Stimulated activated CD8-positive, alpha-beta memory T cell treated with anti-CD3 and anti-CD28 coated beads, Interleukin-4, amount 100 ng/mL, for 48 hours (primary cell): ENCODE measurements at places on chromosomes 4 and X.

DNA sequence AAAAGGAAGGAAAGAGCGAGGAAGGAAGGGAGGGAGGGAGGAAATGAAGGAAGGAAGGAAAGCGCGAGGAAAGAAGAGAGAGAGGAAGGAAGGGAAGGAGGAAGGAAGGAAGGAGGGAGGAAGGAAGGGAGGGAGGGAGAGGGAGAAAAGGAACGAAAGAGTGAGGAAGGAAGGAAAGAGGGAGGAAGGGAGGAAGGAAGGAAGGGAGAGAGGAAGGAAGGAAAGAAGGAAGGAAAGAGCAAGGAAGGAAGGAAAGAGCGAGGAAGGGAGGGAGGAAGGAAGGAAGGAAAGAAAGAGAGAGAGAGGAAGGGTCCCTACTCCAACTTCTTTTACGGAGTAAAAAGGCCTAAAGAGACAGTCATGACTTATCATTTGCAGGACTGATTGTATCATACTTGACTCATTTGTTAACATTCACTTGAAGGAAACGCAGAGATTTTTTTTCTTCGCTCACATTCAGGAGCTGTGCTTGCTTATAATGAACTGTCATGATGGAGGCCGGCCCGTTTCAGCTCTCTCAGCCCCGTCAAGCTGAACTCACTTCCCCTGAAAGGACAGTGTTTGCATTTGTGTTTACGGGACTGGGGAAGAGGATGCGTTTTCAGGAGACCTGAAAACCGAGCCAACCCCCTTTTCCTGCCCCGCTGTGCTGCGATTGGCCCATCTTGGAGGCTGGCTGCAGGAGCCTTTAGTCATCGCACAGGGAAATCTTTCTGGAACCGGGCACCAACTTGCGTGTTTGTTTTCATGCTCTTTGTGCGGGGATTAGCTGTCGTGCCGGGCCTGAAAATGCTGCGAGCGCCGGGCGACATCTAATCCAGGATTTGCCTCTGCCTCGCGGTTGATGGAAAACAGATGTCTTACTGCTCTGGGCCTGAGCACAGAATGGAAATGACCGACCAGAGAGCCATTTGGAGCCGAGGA lies 17.8 kb downstream of the TRIM2 start:
- DNase-seq, result peak; percentile 38

GRCh38 chr4:138992676-138993075 lies 22.9 kb upstream of the NOCT start:
- DNase-seq, result no peak

DNA sequence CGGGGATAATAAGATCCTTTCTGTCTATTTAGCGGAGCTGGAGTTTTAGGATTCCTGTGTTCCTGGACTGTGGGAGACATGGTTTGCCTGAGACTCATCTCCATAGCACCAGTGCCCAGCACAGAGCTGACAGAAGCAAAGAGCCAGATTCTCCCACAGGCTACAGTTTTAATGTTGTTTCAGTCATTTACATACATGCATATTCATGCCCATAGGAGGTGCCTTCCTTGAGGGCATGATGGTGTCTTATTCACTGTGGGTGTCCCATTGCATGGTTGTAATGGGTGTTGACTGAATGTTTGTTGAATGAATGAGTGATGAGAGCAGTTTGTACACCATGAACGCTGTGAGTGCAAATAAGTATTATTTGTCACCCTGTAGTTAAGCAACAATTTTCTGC lies 260.6 kb downstream of the EVC2 start:
- no peak for DNase-seq

DNA sequence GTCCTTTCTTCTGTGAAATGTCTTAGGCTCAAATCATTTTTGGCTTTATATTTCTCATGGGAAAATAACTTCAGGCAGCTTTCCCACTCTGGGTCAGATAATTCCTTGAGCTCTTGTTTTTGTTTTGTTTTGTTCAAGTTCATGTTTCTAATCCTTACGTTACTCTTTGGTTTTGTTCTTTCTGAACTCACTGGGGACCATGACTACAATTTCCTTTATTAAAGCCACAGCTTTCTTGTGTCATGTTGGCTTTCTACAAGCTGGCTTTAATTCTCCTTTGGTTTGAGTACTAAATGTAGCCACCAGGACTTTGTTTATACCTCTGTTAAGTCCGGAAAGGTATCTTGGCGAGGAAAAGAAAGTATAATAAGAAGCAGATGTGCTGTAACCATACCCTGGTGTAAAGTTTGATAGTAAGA lies 30.8 kb upstream of the ANXA3 start:
- DNase-seq, result no peak

DNA sequence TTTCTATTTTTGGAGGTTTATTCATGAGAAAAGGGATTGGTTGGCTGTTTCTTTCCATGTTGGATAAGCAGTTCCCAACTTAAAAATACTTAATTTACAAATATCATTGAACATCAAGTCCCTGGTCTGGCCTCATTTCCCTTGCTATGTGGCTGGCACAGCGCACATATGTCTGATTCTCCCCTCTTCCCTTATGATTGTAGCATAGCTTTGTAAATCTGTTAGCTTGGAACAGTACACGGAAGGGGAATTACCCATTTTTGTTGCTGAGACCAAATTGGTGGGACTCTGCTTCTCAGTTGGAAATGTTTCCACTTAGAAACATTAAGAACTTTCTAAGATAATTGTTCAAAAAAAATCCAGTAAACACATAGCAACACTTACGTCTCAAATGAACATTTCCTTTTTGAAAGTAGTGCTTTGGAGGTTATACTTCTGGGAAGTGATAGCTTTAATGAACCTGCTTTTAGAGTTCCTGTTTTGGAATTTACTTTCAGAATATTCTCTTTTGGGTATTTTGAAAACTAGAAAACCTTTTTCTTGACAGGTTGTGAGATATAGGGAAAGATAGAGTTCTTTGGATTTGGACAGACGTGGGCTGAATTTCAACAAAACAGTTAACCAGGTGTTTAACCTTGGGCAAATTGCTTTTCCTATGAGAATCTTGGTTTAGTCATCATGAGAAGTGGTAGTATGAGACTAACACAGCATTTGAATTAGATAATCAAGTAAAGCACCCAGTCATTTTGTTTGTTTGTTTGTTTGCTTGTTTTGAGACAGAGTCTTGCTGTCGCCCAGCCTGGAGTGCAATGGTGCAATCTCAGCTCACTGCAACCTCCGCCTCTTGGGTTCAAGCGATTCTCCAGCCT lies 47.3 kb downstream of the STIM2 start:
- no peak for DNase-seq

DNA sequence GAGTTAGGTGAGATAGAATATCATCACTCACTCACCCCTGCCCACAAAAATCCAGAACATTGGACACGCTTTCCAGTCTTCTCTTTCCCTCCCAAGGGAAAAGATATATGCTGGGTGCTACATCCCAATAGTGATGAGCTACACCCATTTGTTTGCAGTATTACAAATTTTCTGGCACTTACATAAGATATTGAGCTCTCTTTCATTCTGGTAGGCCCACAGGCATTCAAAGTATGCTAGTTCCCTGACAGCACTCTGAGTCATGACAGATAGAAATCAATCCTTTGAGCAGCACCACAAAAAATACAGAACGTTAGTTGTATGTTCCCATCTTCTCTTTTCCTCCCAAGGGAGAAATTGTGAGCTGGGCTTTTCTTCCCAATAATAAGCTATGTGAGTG lies 477.6 kb upstream of the GRID2 start:
- no peak for DNase-seq

GRCh38 chrX:78886550-78886949 lies 58.6 kb upstream of the P2RY10 start:
- no peak for DNase-seq

DNA sequence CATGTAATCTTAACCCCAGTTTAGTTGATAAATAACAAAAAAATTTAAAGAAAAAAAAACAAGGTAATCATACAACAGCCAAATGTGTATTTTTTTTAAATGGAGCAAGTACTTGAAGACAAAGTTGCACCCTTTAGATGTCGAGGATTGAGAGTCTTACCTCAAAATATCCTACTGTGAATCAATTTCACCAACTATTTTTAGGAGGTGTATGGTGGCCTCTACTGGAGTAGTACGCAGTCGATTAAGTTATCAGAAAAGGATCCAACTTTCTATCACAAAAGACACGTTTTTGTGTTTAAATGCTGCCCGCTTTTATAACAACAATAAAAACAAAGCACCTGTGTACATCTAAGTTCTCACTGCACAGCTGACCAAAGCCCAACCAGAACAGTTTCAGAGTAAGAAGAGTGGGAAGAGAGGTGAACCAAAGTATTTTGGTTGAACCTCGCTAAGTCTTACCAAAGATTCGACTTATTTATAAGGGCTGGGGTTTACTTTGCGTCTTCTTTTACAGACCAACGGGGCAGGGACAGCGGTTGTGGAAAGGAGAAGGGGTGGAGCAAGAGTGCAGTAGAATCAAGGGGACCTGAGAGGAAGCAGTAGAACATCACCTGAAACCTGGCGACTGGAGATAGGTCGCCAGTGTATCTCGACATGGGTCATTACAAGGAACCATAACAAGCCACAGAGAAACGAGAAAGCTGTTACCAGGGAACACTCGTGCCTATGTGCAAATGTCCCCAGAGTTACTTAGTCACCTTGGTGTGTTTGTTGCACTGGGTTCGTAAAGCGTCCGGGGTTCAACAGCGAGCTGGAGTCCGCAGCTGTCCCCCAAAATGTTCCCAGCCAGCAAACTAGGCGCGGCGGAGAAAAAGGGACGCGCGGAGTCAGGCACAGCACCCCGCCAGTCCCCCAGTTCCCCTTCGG lies 1.1 kb downstream of the RPS6KA6 start:
- DNase-seq, result no peak

DNA sequence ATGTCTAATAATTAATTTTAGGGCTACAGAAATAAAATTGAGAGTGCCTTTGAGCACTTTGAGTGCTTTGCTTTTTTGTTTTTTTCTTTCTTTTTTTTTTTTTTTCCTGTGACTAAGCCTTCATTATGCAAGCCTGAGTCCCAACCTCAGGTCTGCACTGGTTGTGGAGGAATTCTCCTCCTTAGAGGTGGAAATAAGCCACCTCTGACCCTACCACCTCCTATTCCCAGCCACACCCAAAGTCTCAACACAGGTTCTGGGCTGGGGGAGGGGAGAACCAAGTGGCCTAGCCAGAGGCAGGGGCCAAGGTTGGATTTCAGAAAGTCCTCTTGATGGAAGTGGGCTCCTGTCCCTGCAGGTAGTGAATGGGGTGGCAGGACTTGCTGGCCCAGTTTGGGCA lies 180.2 kb downstream of the ARAP2 start:
- DNase-seq, result no peak

DNA sequence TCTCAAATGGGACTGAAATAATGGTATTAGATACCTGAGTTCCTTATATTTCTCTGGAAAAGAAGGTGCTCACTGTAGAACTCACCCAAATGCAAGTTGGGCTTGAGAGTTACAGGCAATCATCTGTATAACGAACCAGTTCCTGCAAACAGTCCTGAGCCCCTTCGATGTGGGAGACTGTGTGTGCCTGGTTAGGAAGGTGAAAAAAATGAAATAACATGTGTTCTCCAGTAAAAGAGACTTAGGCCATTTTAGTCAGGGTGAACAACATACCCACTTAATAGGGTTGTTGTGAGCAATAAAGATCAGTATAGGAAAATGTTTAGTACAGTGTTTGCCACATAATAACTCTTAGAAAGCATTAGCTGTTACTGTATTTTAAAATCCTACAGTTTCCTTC lies 23.4 kb downstream of the STIM2 start:
- DNase-seq, result no peak

GRCh38 chr4:15913631-15913970 lies 24.9 kb downstream of the FGFBP1 start:
- DNase-seq, result no peak

DNA sequence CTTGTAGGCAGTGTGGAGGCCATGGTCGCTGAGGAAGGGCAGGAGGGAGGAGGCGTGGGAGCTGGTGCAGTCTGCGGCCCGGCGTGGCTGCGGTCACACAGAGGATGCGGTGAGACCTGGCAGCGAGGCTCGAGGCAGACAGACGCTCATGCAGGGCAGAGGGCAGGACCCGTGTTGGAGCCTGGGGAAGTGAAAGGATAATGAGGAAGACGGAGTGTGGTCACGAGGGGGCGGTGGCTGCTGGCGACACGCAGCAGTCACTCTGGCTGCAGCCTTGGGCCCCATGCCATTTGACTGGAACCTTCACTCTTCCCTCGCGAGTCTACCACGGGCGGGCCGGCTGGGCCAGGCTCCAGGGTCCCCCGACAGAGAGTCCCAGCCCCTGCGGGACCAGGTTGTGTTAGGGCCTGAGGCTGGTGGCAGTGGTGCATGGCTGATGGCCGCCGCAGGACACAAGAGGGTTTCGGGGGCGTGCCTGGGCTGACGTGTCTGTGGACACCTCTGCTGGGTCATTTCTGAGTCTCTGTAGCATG lies 68.8 kb upstream of the HGFAC start:
- DNase-seq, result no peak

GRCh38 chr4:166846939-166847338 lies 387.4 kb downstream of the SPOCK3 start:
- DNase-seq, result no peak

DNA sequence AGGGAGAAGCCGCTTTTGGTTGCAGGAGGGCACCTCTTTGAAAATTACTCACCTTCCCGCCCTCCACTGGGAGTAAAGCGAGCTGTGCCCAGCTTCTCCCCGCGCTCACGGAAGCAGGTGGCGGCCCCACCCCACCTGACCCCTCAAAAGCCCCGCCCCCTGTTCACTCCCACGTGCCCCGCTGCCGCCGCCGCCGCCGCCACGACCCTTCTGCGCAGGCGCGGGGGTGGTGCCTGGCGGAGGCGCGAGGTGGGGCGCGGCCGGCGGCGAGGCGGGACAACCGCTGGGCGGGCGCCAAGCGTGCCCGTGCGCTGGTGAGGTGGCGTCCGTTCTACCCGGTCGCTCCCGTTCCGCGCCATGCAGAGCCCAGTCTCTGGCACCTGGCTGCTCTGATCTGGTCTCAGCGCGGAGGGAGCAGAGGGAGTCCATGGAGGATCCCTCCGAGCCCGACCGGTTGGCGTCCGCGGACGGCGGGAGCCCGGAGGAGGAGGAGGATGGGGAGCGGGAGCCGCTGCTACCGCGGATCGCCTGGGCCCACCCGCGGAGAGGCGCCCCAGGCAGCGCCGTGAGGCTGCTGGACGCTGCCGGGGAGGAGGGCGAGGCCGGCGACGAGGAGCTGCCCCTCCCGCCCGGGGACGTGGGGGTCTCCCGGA lies at the start of gene PI4K2B:
TSS of gene PI4K2B (plus strand) at position 297 of the 653 bp plus-strand sequence. CDS start at position 428, 131 bp downstream.
- DNase-seq, result peak; percentile 95

DNA sequence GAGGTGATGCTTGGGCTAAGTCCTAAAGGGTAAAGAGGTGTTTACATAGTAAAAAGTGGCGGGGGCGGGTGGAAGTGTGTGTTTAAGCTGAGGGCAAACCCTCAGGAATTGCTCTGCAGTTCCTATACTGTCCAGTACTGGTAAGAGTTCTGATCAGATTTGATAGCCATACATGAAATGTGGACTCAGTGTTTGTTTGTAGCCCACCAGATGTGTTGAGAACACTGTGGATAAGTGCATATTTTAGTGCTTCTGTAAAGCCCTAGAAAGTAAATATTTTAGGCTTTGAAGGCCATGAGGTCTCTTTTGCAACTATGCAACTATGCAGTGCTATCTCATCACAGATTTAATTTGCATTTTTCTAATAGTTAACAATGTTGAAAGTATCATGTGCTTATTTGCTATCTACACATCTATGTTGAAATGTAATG lies 80.7 kb upstream of the EOLA2 start:
- DNase-seq, result no peak

- no peak for DNase-seq
Measured at GRCh38 chrX:141405486-141405852, 163.2 kb upstream of the SPANXC start.
